Karpas-422 (cell line): ENCODE measurements at places on chromosomes 6 and 20. TPM values are rescaled to one million over a fixed set of nuclear protein-coding genes. Genes with fewer than 3 reads are reported as not detected.
A peak's percentile ranks its signal among the peaks of the same experiment; 100 is the strongest.

Gene NDUFAF4
- total RNA-seq = 45.5 and 50.8 TPM in 2 replicates

Gene HAO1
- total RNA-seq = not detected in 2 replicates

Gene LY6G5C
- 0.51 TPM in 1 of 2 replicates, not detected in the other for total RNA-seq

Gene LRRC1
- total RNA-seq = 0.15 and 1.4 TPM in 2 replicates

Gene LCA5
- total RNA-seq = not detected in 2 replicates

Gene HDGFL1
- not detected in 2 replicates for total RNA-seq

- H3K4me3 ChIP-seq = no peak overlapping the region
- no peaks in the 10 kb centered on the region for H3K27me3 ChIP-seq
- H3K27ac ChIP-seq = no peak overlapping the region
- no peaks in the 10 kb centered on the region for H3K4me1 ChIP-seq
- H3K36me3 ChIP-seq = no peaks in the 10 kb centered on the region
Observed at GRCh38 chr20:60292001-60292520, 333.8 kb downstream of the CDH26 start.

GRCh38 chr6:33339193-33339592 is 21.6 kb upstream of the ZBTB22 start:
- no peaks in the 10 kb centered on the region for H3K27me3 ChIP-seq
- H3K4me3 ChIP-seq = no peak overlapping the region
- peaks cover 4% of the 10 kb centered on the region for H3K4me1 ChIP-seq

- no peaks in the 10 kb centered on the region for H3K27me3 ChIP-seq
- no peaks in the 10 kb centered on the region for H3K4me1 ChIP-seq
- H3K27ac ChIP-seq = no peak overlapping the region
- DNase-seq = no peak
Observed at GRCh38 chr20:63408684-63409046, 47.5 kb upstream of the CHRNA4 start.

DNA sequence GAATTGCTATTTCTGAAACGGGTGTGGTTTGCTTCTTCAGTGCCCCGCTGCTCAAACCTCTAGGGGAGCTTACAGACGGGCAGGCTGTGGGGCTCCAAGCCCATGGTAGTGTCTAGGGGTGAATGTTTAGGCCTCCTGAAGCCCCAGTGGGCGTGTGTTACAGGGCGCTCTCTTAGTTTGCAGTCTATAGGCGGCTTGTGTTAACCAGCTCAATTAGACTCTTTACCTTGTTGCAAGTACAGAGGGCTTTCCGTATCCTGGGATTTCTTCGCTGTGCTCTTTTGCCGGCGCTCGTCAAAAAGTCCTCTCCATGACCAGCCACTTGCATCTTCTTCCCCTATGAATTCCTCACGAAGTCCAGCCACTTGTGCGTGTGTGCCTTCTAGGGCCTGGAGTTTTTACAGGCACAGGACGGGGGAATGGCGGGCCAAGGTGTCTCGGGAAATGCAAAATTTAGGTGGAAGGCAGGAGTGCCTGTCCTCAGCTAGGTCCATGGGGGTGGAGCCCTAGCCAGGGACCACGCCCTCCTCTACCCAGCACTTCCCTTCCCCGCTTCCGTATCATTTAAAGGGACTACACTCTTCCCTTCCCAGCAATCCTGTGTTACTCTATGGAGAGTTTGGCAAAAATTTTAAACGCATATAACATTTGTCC is 94.5 kb downstream of the HTR1B start:
- H3K4me1 ChIP-seq = no peaks in the 10 kb centered on the region
- DNase-seq = no peak
- no peak overlapping the region for H3K4me3 ChIP-seq
- no peaks in the 10 kb centered on the region for H3K36me3 ChIP-seq
- H3K27ac ChIP-seq = no peak overlapping the region

GRCh38 chr20:48146308-48146707 is 361.0 kb upstream of the SULF2 start:
- DNase-seq = no peak
- no peak overlapping the region for H3K27ac ChIP-seq
- no peaks in the 10 kb centered on the region for H3K36me3 ChIP-seq
- peaks cover 4% of the 10 kb centered on the region; the same call in 1 of the 2 replicates for H3K27me3 ChIP-seq

DNA sequence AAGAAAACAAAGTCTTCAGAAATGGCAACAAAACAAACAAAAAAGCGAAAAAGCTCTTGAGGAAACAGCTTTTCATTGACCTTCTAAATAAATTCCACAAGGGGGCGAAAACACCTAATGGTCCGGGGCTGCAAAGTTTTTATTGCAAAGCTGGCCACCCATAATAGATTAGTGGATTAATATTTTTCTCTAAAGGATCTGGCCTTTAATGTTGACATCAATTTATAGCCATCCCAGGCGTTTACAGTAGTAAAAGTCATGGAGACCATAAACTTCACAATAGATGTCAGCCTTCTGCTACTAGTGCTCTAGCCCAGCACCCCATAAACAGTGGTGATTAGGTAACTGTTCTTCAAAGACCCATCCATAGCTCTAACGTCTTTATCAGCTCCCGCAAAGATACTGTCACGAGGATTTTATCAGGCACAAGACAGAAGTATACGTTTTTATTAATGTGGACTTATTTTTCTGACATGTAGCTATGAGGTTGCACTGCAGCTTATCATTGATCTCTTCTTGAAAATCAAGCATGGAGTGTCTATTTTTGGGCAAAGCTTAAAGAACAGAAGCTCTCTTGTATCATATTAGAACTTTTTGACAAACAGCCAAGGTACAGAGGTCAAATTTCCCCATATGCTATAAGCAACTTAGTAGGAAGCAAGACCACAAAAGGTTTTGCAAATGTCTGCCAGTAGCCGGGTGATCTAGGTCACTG is 4.7 kb downstream of the CITED2 start:
- H3K36me3 ChIP-seq = peaks cover 19% of the 10 kb centered on the region
- H3K27me3 ChIP-seq = no peaks in the 10 kb centered on the region
- peaks cover 55% of the 10 kb centered on the region for H3K4me1 ChIP-seq
- DNase-seq = peak; percentile 82
- H3K4me3 ChIP-seq = no peak overlapping the region
- H3K27ac ChIP-seq = peak overlapping the region; percentile 66

- DNase-seq = no peak
- no peaks in the 10 kb centered on the region; the same call in 1 of the 2 replicates for H3K36me3 ChIP-seq
- no peaks in the 10 kb centered on the region for H3K27me3 ChIP-seq
- no peak overlapping the region for H3K4me3 ChIP-seq
- no peak overlapping the region for H3K27ac ChIP-seq
Observed at GRCh38 chr6:34864007-34864406, 23.8 kb downstream of the TAF11 start.

DNA sequence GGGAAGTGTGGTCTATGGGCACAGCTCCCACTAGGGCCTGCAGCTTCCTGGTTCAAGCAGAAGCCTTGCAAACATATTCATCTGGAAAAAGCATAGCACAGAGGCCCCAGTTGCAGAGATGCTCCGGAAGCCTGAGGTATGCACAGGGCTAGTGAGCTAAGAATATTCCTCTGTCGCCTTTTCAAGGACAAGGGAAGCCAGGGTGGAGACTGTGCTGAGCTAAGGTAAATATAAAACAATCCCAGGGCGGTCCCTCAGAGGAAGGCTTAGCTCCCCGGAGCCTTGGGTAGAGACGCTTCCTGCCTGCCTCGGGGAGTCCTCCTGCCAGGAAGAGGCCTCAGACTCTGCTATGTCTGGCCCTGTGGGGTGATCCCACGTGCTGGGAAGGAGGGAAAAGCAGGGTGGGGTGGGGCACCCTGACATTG is 134.8 kb upstream of the FOXA2 start:
- H3K27ac ChIP-seq = no peak overlapping the region
- DNase-seq = no peak
- H3K4me3 ChIP-seq = no peak overlapping the region
- H3K27me3 ChIP-seq = no peaks in the 10 kb centered on the region
- peaks cover 19% of the 10 kb centered on the region for H3K4me1 ChIP-seq
- H3K36me3 ChIP-seq = no peaks in the 10 kb centered on the region

GRCh38 chr6:34115915-34116314 is 30.0 kb downstream of the GRM4 start:
- no peak for DNase-seq
- H3K4me1 ChIP-seq = no peaks in the 10 kb centered on the region
- H3K27me3 ChIP-seq = no peaks in the 10 kb centered on the region
- no peak overlapping the region for H3K4me3 ChIP-seq
- H3K36me3 ChIP-seq = no peaks in the 10 kb centered on the region

GRCh38 chr20:47795214-47795907 is 10.1 kb upstream of the SULF2 start:
- no peaks in the 10 kb centered on the region for H3K36me3 ChIP-seq
- no peaks in the 10 kb centered on the region for H3K4me1 ChIP-seq
- H3K27me3 ChIP-seq = no peaks in the 10 kb centered on the region
- H3K4me3 ChIP-seq = no peak overlapping the region
- H3K27ac ChIP-seq = no peak overlapping the region

- no peaks in the 10 kb centered on the region for H3K36me3 ChIP-seq
- no peaks in the 10 kb centered on the region for H3K4me1 ChIP-seq
- H3K27ac ChIP-seq = no peak overlapping the region
- no peaks in the 10 kb centered on the region for H3K27me3 ChIP-seq
Observed at GRCh38 chr6:139583420-139583819, 209.0 kb upstream of the CITED2 start.
